ENCODE measurements at places on chromosomes 12 and 14.

DNA sequence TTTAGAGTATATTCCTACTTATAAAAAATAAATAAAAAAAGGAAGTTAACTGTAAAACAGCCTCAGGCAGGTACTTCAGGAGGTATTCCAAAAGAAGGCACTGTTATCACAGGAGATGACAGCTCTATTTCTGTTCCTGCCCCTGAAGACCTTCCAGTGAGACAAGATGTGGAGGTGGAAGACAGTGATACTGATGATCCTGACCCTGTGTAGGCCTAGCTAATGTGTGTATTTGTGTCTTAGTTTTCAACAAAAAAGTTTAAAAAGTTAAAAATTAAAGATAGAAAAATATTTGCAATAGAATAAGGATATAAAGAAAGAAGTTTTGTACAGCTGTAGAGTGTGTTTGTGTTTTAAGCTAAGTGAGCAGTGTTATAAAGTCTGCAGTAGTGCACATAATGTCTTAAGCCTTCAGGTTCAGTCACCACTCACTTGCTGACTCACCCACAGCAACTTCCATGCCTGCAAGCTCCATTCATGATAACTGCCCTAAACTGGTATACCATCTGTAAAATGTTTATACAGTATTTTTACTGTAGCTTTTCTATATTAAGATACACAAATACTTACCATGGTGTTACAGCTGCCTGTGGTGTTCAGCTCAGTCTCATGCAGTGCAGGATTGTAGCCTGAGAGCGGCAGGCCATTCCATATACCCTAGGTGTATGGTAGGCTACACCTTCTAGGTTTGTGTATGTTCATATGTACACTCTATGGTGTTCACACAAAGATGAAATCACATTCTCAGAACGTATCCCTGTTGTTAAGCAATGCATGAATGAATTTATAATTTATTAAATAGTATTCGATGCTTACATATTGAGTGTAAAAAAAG lies 121.1 kb downstream of the ANO6 start:
- DNase-seq, result no peak

DNA sequence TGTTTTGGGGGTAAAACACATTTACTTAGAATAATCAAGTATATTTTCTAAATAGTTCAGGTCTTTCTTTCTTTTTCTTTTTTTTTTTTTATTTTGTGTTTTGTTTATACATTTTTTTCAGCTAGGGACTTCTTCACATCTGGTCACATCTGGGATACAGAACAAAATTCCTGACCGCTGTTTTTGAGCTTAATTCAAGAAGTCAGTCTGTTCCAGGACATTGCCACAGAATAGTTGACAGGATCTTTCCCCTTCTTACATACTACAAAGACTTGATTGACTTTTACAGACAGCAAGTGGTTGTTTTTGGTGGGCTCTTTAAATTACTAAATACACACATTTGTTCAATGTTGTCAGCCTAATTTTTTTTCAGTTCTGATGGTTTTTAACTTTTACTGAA lies 41.8 kb upstream of the DCN start:
- no peak for DNase-seq

GRCh38 chr14:22466491-22466890 lies 122.5 kb downstream of the DAD1 start:
- DNase-seq, result no peak

DNA sequence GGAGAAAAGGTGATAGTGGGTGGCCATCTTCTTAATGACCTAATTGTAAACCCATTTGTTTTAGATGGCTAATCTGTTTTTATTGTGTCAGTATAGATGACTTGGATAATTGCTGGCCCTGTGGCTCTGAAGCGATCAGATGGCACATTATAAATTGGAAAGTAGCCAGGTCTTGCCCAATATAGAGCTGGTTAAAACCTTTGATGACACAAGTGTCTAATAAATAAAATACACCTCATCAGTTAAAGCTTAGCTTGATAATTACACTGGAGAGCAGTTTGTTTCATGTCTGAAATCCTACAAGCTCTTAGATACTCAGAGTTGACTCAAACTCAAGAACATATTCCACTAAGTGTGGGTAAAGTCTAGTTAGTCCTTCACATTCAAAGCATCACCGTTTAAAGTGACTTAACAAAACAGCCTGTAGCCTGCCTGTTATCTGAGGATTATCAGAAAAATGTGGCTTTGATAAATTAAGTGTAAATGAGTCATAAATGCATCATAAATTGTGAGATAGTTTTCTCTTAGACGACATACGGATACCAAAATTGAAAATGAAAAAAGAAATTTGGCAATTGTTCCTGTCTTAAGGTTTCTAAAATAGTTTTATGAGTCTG lies 280.9 kb downstream of the LRIG3 start:
- no peak for DNase-seq

DNA sequence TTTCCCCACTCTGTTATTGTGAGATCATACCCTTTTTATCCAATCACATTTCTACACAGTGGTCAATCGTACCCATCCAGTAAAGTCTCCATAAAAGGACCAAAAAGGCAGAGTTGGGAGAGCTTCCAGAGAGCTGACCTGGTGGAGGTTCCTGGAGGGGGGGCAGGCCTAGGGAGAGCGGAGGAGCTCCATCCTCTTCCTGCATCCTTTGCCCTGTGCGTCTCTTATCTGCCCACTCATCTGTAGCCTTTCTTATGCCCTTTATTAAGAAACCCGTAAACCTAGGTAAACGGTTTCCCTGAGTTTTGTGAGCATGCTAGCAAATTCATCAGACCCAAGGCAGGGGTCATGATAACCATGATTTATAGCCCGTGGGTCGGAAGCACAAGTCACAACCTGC lies 26.2 kb downstream of the EVL start:
- no peak for DNase-seq

- no peak for DNase-seq
These were observed 526.1 kb upstream of the FLRT2 start for GRCh38 chr14:85003805-85004204.

DNA sequence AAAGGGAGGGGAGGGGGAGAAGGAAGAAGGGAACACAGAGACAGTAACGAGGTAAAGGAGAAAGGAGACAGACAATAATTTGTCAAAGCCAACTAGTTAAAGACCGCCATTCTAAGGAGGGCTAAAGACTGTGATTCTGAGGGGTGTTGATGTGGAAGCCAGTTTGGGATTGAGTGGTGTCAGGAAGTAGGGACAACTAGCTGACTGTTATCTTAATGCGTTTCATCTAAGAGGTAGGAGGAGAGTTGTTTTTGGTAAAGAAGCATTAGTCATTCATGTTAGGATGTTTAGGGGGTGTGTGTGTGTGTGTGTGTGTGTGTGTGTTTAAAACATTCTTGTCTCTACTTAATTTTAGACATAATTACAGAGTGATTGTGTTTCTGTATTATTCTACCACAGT lies 95.0 kb downstream of the INSM2 start:
- DNase-seq, result no peak

DNA sequence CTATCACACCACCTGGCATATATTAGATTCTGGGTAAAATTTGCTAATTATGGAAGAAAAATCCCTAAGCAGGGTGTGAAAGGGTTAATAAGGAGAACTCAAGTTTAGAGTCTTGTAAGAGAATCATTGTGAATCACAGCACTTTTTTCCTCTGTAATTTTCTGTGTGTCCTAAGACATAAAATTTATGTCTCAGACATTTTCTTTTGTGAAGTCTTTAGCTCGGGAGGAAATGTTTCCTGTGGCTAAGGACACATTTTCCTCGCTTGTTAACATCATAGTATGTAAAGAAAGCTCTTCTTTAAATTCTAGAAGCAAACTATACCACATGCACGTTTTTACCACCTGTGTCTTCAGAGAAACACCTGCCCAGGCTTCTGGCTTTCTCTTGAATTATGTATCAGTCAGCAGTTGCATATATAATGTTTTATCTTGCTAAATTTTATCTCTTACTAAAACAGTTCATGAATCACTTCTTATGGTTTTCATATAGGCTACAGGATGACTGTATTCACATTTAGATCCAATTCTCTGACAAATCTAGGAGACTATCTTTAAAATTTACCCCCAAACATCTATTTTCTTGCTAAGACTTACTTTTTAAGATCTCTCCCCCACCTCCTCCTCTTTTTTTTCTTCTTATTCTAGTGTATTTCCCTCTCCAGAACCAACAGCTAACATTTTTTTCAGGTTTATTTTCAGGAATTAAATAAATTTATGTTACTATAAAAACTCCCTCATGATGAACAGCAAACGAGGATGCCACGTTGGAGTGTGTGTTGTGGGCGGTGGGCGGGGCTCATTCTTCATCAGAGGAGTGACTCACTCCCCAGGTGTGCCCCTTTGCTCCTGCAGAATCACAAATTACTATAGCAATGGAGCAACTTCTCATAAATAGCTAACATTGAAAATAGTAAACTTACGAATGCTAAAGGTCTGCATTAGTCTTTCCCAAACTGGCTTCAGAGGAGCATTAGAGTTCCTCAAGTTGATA lies 11.6 kb upstream of the CSRP2 start:
- no peak for DNase-seq

GRCh38 chr12:41264281-41264680 lies 76.2 kb downstream of the PDZRN4 start:
- DNase-seq, result no peak

DNA sequence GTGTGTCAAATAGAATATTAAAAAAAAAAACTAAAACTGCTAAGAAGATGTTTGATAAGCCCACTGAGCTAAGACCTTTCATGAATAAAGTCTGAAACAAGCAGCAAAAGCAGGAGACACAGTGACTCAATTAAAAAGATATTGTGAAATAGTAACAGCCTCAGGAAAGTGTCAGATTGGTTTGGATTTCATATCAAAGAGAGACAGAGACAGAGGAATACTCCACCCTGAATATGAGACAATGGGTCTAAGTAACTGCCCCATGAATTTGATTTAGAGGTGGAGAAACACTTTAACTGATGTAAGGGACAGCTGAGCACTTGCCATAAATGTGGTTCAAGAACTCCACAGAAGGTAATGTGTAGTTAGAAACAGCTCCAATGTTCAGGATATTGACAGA lies 277.9 kb upstream of the FOXG1 start:
- DNase-seq, result no peak

Measured in stimulated activated CD4-positive, alpha-beta T cell treated with anti-CD3 and anti-CD28 coated beads, TNF-alpha, amount 100 ng/mL, for 1 hour (primary cell).